Mesothelial cell of epicardium (in vitro differentiated cells): ENCODE measurements at places on chromosomes 1 and 21.

- no peak for DNase-seq
These were observed 7.3 kb downstream of the RUSC1 start for GRCh38 chr1:155327981-155328380.

DNA sequence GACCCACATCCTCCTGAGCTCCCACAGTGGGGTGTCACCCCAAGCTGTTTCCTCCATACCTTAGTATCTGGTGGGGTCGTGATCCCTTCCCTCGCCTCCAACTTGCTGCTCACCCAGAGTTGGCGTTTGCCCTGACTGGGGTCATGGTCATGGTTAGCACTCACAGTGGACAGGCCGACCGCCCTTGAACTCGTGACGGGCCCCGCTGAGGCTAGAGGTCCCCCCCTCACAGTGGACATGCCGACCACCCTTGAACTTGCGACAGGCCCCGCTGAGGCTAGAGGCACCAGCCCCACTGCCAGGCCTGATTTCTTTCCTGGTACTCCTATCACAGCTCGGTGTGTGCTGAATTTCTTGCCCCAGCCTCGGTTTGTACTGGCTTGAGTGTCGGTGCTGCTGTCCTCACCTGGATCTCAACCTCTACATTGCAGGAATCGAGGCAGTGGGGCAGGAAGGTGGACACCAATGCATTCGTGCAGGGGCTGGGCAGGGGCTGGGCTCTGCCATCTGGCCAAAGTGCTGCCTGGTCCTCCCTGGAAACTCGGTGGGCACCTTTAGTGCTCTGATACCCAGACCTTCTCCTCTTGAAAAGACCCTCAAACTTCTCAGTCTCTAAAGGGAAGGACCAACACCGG, 37.5 kb upstream of the AJAP1 start:
- no peak for DNase-seq

DNA sequence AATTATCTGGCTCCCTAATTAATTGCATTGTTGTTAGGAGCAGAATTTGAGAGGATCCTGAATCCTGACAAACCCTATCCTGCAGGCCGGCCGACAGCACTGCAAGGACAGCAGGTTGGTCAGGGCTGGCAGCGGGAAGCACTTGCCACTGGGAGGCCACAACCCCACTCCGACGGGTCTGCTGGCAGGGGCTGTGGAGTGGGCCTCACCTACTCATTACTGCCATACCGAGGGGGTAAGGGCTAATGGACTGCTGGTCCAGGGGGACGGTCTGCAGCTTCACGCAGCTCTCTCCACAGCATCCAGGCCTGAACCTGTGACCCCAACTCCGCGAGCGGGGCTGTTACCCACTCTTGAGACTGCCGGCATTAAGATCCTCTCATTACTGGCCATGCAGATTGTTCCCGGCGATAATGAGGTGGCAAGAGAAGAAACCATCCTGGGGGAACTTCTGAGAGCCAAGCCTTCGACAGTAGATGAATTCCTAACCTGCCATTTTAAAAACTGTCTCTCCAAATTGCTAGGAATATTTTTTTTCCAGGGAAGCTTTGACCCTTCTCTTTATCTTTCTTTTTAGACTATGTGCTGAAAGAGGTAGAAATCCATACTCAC, 501.3 kb downstream of the OMA1 start:
- no peak for DNase-seq

- no peak for DNase-seq
These were observed 175.3 kb downstream of the PLPPR4 start for GRCh38 chr1:99439433-99440075.

GRCh38 chr1:23867542-23867894, 572 bp downstream of the FUCA1 start:
- DNase-seq = no peak

- no peak for DNase-seq
These were observed 19.9 kb downstream of the SLC19A1 start for GRCh38 chr21:45522381-45522780.

- no peak for DNase-seq
These were observed 187.1 kb downstream of the CDC42BPA start for GRCh38 chr1:227131193-227131592.

DNA sequence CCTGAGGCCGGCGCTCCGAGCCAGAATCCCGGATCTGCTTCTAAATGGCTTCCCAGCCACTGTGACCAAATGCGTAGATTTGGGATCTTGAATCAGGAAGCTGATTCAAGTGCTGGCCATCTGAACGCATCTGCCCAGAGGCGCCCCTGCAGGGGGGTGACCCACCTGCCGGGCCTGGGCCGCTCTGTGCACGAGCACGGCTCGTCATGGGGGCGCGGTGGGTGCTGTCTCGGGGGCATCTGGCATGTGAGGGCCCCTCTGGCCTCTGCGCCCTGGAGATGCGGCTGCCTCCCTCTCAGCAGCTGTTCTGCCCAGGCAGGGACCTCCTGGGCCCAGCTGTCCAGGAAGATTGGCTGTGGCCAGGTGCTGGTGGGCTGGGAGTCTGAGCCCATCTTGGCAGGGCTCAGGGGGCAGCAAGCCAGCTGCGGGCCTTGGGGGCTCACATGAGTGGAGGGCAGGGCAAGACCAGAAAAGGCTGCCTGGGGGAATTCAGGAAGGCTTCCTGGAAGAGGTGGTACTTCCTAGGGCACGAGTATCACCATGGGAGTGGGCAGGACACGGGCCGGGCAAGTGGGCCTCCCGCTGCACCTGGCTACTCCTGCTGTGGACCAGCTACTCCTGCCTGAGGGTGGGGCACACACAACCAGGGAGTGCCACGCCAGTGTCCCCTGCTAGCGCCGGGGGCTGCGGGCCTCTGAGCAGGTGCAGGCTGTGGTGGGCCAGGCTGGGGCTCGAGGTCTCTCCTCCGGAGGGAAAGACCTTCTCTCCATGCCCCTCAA, 25.1 kb downstream of the PLCH2 start:
- no peak for DNase-seq

DNA sequence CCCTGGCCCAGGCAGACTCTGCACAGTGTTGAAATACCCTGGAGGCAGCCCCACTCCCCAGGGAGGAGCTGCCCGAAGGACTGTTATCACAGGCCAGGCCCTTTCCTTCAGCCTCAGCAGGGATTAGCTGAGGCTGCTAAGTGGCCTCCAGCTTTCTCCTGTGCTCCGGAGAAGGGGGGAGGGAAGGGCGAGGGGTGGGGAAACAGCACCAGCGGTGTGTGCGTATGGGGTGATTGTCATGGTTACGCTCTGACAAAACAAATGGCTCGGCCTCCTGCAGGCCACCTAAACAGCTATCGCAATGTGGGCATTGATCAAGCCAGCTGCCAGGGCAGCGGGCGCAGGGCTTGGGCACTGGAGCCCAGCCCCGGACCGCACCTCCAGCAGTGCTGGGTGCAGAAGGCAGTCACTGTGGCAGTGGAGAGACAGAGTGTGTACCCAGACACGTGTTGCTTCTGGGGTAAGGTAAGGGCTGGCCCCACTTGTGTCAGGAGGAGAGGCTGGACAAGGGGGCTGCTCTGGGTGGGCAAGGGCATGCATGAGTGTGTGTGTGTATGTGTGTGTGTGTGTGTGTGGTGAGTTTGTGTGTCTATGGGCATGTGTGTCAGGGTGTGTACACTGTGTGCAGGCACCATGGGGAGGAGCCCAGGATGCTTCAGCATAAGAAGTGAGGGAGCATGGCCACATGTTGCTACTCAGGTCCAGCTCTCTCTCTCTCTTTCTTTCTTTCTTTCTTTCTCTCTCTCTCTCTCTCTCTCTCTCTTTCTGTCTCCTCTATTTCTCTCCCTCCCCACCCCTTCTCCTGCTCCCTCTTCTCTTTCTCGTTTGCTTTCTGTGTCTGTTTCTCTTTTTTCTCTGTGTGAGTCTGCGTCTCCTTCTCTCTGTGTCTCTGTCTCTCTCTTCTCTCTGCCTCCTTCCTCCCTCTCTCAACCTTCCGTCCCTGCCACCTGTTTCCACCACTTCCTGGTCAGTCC, at the start of gene VWA5B1:
VWA5B1 (plus strand) TSS at position 252 of the 974 bp plus-strand sequence. CDS start 19,727 bp downstream, outside the sequence.
- DNase-seq = peak; percentile 44

DNA sequence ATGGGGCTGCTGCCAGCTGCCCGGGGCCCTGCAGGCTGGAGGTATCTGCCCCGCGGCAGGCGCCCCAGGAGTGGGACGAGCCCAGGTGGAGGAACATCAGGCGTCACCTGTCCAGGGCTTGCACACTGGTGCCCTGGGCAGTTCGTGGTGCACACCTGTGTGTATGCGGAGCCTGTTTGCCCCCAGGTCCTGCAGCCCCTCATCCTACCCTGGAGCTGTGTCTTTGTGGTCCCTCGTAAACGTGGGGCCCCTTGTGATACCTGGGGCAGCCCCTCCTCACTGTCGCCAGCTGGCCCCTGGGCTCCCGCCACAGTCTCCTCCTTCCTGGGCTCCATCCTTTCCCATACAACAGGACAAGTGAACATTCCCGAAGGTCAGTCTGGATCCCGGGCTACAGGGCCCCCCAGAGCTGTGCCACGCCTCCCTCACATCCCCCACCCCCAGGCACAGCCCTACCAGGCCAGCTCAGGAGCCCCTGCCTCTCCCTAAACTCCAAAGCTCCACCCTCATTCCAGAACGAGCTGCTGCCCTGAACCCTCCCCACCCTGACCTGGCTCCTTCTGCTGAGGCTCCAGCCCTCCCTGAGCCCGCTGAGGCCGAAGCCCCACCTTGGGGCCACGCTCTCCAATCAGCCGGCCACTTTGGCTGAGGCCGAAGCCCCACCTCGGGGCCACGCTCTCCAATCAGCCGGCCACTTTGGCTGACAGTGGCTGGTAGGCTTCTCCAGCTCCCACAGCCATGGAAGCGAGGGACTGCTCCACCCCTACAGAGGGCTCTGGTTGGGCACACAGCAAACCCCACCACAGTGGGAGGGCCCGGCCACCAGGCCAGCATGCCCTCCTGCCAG, 42.6 kb downstream of the UBE2G2 start:
- peak; percentile 34 for DNase-seq

DNA sequence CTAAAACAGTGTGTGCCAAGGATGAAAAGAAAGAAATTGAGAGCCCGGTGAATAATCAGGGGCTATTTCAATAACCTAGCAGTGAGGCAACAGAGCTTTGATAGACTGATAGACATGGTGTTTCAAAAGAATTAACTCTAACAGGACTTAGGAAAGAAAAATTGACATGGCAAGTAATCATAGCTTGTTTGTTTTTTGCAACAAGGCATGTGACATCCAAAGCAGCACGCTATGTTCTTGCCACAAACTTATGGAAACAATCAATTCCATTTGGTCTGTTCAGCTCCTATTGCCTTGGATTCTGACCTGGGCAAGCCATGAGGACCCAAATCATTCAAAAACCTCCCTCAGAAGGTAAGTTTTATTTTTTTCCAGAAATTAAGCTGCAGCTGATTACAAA, 608.5 kb downstream of the SMYD3 start:
- DNase-seq = no peak

DNA sequence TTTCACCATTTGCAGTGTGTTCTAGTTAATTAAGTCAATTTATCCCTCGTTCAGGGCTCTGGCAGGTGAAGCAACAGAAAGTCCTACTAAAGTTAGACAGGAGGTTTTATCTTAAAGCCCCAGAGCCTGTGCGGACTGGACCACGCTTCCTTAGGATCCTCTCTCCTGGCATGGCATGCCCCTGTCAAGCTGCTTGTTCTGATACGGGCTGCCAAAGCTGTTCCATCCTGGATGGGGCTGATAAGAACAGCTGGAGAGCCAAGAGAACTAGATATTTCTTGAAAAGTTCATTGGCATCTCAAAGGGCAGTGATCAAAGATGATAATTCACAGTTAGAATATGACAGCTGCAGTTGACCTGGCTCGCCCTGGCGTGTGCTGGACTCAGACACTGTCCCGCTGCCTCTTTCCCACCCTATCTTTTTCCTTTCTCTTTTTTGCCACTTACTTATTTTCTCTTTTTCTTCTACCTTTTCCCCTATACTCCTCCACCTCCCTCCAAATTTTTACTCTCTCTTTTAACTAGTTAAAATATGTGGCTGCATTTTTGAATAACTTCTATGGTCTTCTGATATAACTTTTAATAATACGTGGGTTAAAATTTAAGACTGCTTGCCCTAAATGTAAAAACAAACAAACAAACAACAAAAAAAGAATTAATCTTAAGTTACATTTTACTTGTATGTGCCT, 96.7 kb downstream of the ABCA4 start:
- no peak for DNase-seq

DNA sequence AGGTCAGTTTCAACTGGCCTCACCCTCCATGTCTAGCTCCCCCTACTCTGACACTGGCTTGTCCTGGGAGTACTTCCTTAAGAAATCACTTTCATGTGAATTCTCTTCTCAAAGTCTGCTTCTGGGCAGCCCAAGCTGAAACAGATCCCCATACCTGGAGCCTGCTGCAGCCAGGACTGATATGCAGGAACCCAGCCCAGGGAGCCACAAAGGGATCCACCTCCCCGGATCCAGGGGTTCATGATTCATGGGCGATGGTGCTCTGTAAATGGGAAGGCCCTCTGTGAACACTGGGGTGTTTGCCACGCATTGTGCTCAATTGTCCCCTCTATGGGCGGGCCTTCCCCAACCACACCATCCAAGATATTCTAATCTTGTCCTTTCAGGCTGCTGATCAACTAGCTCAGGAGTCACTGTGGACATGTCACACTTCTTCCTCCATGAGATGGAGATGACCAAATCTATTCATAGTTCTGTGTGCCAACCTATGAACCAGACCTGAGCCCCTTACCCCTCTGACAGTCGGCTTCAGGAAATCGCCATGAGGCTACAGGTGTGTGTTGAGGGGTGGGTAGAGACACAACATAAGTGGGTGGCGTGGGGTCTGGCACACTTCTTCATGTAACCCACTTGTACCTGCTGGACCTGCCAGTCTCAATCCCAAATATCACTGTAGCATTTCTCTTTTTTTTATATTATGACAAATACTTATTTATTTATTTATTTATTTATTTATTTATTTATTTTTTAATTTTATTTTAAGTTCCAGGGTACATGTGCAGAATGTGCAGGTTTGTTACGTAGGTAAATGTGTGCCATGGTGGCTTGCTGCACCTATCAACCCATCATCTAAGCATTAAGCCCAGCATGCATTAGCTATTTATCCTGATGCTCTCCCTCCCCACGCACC, 41.8 kb downstream of the RUNX3 start:
- DNase-seq = no peak

DNA sequence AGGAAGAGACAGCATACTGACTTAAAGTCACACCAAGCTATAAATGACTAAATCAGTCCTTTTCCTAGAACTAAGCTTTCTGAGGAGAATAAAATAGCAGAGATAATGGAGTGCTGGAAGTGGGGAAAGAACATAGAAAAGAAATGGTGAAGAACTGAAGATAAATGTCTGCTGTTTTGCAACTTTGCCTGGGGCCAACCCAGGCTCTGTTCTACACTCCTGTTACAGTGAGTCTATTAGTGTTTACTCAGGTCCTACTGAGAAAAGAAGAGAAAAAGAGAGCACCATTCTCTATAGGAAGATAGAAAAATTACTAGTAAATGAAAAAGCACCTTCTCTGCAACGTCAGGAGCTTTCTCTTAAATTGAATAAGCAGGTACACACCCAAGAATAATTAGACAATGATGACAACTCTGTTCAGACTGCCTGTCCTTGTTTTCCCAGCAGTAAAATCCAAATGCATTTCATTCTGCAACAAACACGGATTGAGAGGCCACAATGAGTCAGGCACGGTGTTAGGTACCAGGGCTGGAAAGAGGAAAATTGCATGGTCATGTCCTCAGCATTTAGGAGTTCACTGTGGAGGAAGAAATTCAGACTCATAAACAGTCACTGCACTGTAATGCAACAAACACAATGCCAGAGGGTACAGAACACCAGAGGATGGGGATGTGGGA, 139.4 kb upstream of the CAMK1G start:
- no peak for DNase-seq
